Activated CD4-positive, alpha-beta T cell treated with anti-CD3 and anti-CD28 coated beads, Interleukin-2, amount 50 U/mL, for 1 hour (primary cell): ENCODE measurements at places on chromosomes 12 and 14.
A peak's percentile ranks its signal among the peaks of the same experiment; 100 is the strongest.

DNA sequence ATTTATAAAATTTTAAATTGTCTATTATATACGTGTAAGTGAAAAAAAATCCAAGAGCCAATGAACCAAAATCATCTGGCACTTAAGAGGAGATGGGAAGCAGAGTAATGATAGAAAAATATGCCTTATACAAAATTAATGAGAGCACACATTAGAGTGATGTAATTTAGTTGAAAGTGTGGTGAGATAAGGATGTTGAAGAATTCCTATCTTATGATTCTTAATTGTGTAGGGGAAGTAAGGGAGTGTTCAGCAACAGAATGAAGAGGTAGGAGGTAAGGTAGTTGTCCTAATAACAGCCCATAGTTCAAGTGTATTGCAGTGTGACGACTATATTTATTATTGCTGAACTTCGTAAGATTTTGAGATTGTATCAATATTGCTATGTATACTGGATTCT, 843.4 kb upstream of the FLRT2 start:
- no peak for DNase-seq

- DNase-seq, result no peak
Observed at GRCh38 chr12:7503686-7504415, at the start of gene CD163. Gene CD163 (minus strand): TSS chr12:7503777. CDS start chr12:7503690, 87 bp downstream.

GRCh38 chr12:100348657-100349454, 8.0 kb upstream of the SLC17A8 start:
- DNase-seq, result no peak

- DNase-seq, result no peak
Observed at GRCh38 chr14:31154956-31155355, 52.6 kb downstream of the HECTD1 start.

- DNase-seq, result no peak
Observed at GRCh38 chr12:75308279-75308678, 21.8 kb downstream of the CAPS2 start.

DNA sequence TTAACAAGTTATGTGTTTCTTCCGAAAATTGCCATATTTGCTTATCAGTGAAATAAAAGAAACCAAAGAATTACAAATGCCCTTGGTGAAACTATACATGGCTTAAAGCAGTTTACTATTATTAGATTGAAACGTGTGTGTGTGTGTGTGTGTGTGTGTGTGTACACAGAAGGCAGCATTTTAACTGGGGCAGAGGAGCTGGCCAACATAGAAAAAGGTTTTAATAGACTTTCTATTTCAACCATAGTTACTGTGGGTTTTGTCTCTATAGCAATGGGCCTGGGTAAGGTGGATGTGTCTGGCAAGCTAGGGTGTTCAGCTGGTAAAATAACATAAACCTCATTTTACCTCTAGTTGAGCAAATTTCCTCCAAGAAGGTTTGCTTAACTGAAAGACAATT, 6.5 kb downstream of the PRICKLE1 start:
- no peak for DNase-seq

GRCh38 chr12:23704992-23705943, 244.2 kb downstream of the SOX5 start:
- no peak for DNase-seq

GRCh38 chr14:75848167-75848913, 133.5 kb downstream of the TGFB3 start:
- no peak for DNase-seq

GRCh38 chr12:114931025-114931424, 247.1 kb upstream of the TBX3 start:
- DNase-seq, result no peak

GRCh38 chr12:9782547-9783382, 22.1 kb upstream of the CD69 start:
- no peak for DNase-seq

GRCh38 chr12:40058721-40059190, 47.1 kb downstream of the SLC2A13 start:
- no peak for DNase-seq

DNA sequence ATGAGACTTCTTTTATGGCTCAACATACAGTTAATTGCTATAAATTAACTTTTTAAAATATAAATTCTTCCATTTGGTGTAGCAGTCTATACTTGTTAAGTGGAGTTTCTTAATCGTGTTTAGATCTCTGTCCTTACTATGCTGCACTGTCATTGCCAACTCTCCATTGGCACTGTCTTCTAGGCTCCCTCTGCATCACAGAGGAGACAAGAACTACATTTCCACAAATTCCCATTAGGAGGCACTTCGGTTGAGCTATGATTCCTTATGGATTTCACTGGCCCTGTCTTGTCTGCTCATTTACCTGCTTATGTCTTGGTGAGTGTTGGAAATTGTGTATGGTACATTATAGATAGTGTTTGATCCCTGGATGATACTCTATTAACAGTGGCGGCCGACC, 630.9 kb upstream of the ATXN7L3B start:
- no peak for DNase-seq

- no peak for DNase-seq
Observed at GRCh38 chr12:88247241-88247643, 105.1 kb downstream of the TMTC3 start.

DNA sequence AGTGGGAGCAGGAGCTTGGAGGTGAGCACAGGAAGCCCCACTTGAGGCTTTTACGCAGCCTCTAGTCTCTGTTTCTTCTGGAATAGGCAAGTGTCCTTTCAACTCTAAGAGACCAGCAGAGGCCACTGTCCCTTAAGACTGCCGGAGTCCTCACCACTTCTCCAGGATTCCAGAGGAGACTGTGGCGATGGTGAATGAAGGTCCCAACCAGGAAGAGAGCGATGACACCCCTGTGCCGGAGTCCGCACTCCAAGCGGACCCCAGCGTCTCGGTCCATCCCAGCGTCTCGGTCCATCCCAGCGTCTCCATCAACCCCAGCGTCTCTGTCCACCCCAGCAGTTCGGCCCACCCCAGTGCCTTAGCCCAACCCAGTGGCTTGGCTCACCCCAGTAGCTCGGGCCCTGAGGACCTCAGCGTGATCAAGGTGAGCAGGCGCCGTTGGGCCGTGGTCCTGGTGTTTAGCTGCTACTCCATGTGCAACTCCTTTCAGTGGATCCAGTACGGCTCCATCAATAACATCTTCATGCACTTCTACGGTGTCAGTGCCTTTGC, 442 bp downstream of the FLVCR2 start:
- DNase-seq, result no peak

GRCh38 chr12:42810006-42810405, 220.5 kb upstream of the PRICKLE1 start:
- DNase-seq, result no peak

- DNase-seq, result no peak
Observed at GRCh38 chr14:69700575-69700974, 66.4 kb upstream of the SRSF5 start.

GRCh38 chr12:7916936-7917335, 19.1 kb downstream of the SLC2A3 start:
- DNase-seq, result no peak

DNA sequence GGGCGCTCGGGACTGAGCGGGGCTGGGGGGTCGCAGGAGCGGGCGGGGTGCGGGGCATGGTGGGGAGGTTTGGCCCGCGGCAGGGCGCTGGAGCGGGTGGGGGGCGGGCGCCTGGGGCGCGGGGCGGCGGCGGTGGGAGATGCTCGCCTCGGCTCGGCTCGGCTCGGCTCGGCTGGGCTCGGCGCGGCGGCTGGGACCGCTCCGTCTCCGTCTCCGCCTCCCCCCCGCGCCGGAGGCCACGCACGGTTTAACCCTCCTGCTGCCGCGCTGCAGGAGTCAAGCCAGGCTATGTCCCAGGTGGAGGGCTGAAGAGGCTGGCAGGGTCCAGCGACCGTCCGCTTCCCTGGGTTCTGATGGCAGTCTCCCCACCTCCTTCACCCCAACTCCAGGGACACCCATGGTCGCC, at the start of gene PIANP:
PIANP (minus strand) TSS at position 170 of the 406 bp plus-strand sequence. CDS start 2,754 bp downstream, outside the sequence.
- DNase-seq, result peak; percentile 58

GRCh38 chr12:132764231-132764630, 2.6 kb upstream of the ANKLE2 start:
- DNase-seq, result no peak

GRCh38 chr12:91964501-91964900, 181.1 kb downstream of the BTG1 start:
- DNase-seq, result no peak
